ENCODE measurements at places on chromosomes 1 and 21.

DNA sequence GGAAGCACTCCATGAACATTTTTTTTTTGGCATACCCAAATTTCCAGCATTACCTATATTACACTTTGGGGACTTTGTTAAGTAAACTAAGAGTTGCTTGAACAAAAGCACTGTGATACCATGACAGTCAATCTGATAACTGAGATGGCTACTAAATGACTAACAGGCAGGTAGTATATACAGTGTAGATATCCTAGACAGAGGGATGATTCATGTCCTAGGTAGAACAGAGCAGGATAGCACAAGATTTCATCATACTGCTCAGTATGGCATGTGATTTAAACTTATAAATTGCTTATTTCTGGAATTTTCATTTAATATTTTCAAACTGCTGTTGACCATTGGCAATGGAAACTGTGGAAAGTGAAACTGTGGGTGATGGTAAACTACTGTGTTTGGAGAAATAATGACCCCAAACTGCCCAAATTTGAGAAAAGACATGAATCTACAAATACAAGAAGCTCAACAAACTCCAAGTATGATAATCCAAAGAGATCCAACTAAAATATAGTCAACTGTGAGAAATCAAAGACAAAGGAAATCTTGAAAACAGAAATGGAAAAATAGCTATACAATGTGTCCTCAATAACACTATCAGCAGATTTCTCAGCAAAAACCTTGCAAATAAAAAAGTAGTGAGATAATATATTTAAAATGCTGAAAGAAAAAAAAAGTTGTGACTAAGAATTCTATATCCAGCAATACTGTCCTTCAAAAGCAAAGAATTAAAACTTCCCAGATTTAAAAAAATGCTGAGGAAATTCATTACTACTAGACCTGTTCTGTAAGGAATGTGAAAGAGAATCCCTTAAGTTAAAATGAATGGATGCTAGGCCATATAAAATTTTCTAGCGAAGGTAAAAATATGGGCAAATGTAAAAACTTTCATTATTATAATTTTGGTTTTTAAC, 410.4 kb downstream of the DUSP10 start:
- DNase-seq = no peak

DNA sequence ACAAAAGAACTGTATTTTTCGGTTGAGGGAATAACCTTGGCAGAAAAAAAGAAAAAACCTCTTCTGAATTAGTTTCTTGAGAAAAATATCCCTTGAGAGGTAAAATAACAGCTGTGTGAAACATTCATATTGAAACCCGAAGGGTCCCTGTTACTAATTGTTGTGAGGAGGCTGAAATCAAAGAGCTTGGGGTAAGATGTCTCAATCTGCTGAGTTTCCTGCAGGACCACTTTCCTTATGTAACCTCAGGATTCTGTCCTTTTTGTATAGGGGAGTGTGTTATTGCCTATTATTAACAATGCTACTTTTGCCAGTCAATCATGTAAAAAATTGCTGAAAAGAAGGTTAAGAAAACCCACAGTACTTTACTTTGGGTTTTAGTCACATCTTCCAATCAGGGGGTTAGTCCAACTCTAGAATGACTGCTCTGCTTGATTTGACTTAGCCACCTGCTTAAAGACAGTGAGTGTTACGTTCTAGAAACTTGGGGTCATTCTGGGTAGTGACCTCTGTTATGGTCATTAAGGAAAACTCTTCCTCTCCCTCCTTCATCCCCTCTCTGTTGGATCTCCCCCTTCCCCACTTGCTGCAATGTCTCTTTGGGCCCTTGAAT, 138.8 kb downstream of the GIPC2 start:
- no peak for DNase-seq

DNA sequence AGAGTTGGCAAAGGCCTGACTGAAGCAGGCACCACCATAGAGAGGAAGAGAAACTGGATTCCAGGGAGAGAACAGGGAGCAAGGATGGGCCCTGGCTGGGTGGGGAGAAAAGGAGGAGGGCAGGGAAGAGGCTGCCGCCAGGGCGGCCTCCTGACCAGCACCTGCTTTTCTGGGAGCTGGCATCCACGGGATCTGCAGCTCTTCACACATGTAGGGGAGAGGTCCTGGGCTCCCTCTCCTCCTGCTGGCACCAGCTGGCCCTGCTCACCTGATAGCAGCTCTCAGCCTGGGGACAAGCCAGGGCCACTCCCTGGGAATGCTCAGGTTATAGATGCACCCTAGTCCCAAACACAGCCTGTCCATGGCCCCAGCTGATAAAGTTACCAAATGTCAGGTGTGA, 39.9 kb downstream of the TEX35 start:
- no peak for DNase-seq

DNA sequence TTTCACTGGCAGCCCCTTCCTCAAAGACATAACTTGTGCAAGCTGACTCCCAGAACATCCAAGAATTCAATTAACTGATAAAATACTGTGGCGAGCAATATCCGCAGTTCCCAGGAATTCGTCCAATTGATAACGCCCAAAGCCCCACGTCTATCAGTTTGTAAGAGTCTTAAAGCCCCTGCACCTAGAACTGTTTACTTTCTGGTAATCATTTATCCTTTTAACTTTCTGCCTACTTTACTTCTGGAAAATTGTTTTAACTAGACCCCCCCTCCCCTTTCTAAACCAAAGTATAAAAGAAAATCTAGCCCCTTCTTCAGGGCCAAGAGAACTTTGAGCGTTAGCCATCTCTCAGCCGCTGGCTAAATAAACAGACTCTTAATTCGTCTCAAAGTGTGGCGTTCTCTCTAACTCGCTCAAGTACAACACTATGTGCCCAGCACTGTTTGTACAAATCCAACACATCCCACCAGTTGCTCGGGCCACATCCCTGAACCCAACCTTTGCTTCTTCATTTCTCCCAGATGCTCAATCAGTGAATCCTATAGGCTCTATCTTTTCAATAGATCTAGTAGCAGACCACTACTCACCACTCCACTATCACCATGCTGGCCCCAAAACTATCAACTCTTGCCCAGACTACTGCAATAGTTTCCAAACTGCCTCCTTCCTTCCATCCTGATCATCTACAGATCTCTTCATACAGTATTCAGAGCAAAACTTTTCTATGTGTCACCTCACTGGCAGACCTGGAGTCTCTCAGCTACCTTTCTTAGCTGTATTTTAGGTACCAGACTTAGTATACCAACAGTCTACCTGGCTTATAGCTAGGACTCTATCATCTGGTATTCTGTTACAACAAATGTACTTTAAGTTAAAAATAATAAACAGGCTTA, 3.3 kb upstream of the CHD1L start:
- DNase-seq = no peak

DNA sequence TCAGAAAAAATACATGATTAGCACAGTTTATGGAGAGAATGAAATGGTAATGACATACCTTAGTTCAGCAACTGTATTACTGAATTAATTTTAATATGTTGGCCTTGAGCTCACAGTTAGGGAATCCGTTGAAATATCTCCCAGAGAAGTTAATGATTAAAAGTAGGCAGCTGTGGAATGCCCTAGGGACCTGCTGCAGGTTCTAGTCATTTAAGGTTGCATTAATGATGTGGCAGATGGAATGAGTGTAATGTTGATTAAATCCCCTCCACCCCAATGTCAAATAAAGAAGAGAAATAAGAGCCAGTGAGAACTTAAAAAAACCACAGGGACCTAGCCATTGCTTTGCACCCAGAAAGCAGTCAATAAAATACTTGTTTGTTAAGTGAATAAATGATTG, 40.3 kb upstream of the TRIM45 start:
- peak; percentile 15 for DNase-seq

All from HuH-7.5 (cell line).